ENCODE measurements at places on chromosomes 3 and 15.
A peak's percentile ranks its signal among the peaks of the same experiment; 100 is the strongest.

- no peak for DNase-seq
Measured at GRCh38 chr3:4507024-4507596, 14.0 kb downstream of the ITPR1 start.

- no peak for DNase-seq
Measured at GRCh38 chr3:131393868-131394267, 12.3 kb downstream of the NUDT16 start.

DNA sequence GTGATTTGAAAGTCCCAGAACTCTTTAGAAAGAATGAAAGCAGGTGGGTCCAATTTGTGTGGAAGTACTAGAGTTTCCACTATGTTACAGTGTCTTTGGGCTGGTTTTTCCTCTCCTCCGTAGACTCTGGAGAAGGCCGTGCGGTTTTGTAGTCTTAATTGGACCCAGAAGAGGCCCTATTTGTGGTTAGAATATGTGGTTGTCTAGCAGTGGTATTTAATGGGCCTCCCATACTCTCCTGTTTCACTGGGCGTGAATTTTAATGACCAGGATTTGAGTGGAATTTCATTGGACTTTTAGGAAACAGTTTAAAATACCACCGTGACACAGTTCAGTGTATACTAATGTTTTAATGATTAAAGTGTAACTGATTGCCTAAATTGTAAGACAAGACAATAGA, 182.3 kb downstream of the BBX start:
- DNase-seq, result no peak

- DNase-seq, result no peak
Measured at GRCh38 chr15:41115161-41115651, 874 bp downstream of the INO80 start.

- no peak for DNase-seq
Measured at GRCh38 chr15:82730022-82730530, 20.4 kb upstream of the AP3B2 start.

GRCh38 chr3:30826531-30826942, 67.9 kb downstream of the GADL1 start:
- peak; percentile 32 for DNase-seq

DNA sequence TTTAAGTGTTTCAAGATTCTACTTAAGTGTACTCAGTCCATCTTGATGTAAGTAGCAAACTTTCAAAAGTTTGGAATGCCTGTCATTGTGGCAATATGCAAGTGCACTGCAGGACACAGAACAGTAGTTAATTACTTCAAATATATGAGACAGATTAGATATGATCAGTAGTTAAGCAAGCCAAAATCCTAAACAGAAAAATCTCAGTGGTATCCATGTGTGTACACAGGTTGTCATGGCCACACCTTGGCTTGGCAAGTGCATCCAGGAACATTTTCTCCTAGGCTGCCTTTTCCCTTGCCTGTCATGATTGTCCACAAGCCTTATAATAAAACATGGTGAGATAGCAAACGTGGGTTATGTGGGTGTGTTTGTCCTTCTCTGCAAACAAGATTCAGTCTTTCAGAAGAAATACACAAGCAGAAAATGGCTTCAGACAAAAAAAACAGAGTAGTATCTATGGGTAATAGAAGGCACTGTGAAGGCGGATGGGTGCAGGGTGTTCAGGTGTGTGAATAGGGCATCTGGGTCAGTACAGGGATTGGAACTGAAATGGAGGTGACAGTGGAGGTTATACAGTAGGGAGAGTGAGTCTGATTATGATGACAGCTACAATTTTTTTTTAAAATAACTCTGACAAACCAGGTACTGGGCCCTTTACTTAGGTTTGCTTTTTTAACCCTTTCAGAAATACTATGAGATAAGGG, 229.0 kb upstream of the LRIG1 start:
- DNase-seq, result no peak

DNA sequence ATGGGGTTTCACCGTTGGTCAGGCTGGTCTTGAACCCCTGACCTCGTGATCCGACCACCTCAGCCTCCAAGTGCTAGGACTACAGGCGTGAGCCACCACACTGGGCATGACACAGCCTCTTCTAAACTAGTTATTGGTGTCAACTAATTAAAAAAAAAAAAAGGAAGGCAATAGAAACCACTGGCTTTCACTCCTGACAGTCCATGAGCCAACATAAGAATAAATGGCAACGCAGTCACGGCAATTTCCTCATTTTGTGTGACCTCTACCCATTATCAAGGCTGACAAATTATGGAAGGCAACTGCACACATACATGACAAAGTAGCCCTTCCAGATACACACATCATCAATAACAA, 5.9 kb downstream of the ARHGEF3 start:
- no peak for DNase-seq

DNA sequence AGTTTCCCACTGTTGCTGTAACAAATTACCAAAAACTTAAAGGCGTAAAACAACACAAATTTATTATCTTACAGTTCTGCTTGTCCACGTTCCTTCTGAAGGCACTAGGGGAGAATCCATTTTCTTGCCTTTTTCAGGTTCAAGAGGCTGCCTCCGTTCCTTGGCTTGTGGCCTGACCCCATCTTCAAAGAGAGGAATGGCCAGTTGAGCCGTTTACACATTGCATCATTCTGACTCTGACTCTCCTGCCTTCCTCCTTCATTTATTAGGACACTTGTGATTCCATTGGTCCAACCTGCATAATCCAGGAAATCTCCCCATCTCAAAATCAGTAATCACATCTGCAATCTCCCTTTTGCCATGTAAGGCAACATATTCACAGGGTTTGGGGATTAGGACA, 122.7 kb upstream of the BHLHE40 start:
- no peak for DNase-seq

DNA sequence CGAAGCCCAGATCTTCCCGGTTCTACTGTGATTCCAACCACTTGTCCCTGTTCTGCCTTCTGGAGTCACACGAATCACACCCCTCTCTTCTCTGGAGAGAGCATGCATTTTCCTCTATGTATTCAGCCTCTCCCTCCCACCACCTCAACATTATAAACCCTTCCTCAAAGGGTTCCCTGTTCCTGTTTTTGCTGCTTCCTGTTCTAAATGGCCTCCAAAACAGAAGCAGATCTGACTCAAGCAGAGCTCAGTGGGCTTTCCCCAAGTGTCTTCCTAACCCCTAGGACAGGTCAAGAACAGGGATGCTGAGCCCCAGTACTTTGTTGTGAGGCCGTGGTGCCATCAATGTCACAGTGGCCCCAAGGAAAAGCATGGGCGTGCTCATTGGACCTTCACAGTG, 75.7 kb upstream of the ARNT2 start:
- DNase-seq, result no peak

GRCh38 chr3:27511724-27512422, 27.7 kb upstream of the SLC4A7 start:
- DNase-seq, result no peak

GRCh38 chr3:105253225-105253624, 113.5 kb upstream of the ALCAM start:
- no peak for DNase-seq

DNA sequence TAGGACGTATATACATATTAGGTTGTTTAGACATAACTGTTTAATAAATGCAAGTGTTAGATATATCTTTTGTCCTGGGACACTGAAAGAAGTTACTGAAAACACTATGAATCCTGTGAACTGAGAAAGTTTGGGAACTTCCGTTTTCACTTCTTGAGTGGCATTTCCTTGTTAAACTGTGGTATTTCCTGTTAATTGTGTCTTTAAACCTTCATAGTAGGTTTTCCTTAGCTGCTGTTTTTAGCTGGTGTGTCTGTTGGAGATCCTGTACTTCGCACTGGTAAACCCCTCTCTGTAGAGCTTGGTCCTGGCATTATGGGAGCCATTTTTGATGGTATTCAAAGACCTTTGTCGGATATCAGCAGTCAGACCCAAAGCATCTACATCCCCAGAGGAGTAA, 37.1 kb downstream of the ATP6V1A start:
- no peak for DNase-seq

- DNase-seq, result no peak
Measured at GRCh38 chr15:74174958-74175253, 1.4 kb downstream of the ISLR start.

- DNase-seq, result no peak
Measured at GRCh38 chr15:48352474-48353072, 21.3 kb downstream of the DUT start.

DNA sequence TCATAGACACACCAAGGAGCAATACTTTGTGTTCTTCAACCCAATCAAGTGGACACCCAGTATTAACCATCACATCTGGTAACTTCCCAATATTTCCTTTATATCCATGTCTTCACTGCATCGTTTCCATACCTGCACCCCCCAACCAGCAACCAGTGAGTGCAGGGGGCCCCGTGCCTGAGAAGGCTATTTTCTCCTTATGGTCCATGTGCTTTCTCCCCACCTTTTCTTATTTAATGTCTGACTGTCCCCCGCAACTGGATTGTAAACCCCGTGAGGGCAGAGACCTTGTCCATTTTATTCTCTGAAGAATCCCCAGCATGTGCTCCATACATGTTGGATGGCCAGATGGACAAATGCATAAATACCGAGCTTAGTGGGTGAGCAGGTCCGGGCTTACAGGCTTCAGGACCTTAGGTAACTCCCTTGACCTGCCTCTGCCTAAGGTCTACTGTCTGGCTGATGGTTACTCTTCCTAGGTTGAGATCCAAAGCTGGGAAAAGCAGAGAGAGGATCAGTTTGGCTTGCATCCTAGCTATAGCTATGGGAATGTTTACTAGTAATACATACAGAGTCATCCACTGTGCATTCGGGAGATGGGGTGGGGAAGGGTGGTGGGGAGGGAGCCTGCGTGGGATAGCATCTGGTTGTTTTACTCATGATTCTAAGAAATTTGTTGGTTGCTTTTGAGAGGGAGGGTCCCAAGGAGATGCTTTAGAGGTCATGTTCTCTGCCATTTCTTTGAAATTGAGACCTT, 41.5 kb downstream of the PXYLP1 start:
- no peak for DNase-seq

DNA sequence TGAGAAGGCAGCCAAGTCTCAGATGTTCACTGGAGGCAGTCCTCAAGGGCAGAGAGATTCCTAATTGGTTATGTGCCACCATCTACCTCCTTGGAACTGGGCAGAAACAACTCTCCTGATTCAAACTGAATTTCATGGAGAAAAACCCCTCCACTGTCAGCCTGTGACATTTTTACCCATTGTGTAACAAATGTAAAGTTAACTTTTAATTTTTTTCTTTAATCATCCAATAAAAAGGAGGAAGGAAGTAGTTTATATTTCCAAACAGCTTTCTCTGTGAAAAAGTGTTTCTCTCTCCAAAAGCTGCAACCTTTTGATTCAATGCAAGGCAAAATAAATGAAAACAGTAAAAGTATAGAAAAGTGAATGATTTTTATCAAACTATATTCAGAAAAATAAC, 510 bp upstream of the COLQ start:
- DNase-seq, result no peak

DNA sequence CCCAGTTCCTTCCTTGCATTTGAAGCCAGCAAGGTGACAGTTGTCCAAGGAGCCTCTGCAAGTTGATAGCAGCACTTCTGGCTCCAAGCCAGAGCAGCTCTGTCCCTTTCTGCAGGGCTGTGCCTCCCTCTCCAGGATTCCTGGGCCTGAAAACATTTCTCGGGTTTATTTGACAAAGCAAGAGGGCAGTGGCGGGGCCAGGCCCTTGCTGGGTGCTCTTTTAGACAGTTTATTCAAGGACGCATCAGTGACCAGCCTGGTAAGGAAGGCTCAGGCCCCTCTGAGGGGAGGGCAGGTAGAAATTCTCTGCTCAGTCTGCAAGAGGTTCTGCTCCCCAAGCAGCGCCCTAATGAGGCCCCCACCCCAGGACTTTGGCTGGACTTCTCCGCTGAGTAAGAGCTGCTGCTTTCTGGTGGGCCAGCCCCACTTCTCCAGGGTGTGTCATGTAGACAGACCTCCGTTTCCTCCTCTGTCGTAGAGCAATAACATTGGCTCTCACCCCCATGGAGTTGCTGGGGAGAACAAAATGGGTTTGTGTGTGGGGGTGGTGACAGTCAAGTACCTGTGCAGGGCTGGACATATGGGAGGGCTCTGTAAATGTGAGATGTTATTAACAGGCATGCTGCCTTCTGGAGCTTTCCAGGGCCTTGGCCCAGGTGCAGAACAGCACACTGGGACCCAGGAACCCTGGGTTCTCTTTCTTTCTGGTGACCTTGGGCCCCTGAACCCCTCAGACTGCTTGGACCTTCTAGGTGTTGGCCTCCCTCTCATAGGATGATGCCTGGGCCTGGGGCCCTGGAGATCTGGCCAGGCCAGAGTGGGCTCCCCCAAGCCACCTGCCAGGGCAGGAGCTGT, 146.2 kb upstream of the TLE3 start:
- DNase-seq, result no peak

Data from stromal cell of bone marrow (primary cell).